CD8-positive, alpha-beta memory T cell (primary cell): ENCODE measurements at places on chromosomes 13 and 19.

DNA sequence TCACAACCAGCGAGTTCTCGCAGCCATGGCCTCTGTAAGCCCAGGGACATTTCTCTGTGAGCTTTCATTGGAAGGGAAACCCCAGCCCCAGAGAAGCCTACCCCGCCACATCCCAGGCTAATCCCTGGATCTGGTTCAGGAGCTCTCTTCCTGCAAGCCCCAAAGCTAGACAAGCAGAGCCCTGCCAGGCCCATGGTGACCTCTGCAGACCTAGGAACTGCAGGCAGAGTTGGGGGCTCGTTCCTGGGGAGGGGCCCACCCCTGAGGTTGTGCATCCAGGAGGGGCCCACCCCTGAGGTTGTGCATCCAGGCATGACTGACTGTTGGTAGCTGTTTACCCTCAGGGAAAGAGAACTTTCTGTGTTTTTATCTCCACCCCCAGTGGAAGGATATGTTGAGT is 21.7 kb downstream of the KCTD15 start:
- no peak for DNase-seq

DNA sequence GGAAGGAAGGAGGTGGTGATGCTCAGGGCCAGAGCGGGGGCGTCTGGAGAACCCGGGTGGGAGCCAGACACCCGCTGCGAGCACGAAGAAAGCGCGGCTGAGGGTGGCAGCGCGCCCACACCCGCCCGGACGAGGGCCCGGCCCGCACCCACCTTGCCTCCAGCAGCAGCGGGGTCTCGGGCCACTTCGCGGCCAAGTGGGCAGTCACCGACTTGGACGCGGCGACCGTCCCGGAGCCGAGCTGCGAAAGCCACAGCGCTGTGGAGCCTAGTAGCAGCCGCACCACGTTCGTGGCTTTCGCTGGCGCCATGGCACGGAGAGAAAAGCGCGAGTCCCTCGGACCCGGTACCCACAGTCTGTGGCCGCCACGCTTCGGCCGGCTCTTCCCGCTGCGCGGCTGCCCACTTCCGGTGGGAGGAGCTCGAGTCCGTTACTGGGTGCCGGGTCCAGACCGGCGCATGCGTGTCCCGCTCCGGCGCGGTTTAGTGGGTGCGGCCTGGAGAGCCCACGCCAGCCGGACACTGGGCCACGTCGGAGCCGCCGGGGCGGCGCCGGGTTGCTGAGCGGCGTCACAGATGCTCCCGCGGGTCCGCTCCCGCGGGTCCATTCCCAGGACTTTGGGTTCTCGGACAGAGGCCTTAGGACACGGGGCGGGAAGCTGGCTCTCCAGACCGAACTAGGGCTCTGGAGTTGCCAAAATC is at the start of gene UGGT2:
Gene UGGT2, minus strand, starts transcription at position 399 of the 701 bp plus-strand sequence. Its CDS starts 89 bp downstream, at position 310.
- DNase-seq: no peak

DNA sequence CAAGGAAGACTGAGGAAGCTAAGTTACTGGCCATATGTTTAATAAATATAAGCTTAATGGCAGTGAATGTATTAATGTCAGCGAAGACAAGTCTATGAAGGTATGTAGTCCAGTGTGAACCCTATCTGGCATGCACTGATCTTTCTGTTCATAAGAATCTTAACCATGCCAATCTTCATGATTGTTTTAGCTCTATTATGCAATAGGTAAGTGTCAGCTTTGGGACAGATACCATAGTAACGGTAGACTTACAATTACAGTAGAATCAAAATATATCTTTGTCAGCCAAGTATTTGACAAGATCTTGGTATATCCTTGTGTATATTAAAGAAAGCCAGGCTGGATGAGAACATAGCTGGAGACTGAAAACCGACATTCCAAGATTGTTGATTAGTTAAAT is 428.5 kb downstream of the SPRY2 start:
- DNase-seq: no peak

- DNase-seq: no peak
Measured at GRCh38 chr13:111528513-111528912, 208.1 kb downstream of the TEX29 start.

GRCh38 chr13:46575301-46575771 is 22.4 kb downstream of the LRCH1 start:
- no peak for DNase-seq
